Omental fat pad (tissue), 4 donors: ENCODE measurements at places on chromosomes 2 and 18. TPM values are rescaled to one million over a fixed set of nuclear protein-coding genes. Genes with fewer than 3 reads are reported as not detected.

RMDN2 gene
- total RNA-seq: 7.1 TPM

HOXD10 gene
- 0.56 TPM for total RNA-seq

CYP20A1 gene
- total RNA-seq: 33.4 TPM

PRKAG3 gene
- total RNA-seq: not detected

CYP1B1 gene
- total RNA-seq: 101 TPM

LCT gene
- total RNA-seq: 0.09 TPM

NETO1 gene
- total RNA-seq: 1.0 TPM

NXPH2 gene
- total RNA-seq: 0.37 TPM

ABCG8 gene
- 0.16 TPM for total RNA-seq

DNA sequence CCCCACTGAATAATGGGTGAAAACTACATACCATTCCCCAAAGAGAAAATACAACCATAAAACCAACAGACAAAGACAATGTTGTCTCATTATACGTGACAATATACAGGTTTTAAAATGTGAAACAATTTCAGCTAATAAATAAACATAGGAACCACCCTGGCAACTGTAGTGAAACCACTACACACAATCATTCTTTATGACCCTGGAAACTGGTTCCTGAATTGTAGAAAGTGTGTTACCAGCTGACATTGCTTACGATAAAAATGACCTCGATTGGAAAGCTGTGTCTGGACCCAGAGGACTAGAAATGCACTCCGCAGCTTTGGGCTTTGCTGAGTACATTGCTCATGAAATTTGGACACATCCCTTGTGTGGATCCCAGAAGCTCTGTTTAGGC is 73.9 kb upstream of the LPIN2 start:
- DNase-seq: no peak

DNA sequence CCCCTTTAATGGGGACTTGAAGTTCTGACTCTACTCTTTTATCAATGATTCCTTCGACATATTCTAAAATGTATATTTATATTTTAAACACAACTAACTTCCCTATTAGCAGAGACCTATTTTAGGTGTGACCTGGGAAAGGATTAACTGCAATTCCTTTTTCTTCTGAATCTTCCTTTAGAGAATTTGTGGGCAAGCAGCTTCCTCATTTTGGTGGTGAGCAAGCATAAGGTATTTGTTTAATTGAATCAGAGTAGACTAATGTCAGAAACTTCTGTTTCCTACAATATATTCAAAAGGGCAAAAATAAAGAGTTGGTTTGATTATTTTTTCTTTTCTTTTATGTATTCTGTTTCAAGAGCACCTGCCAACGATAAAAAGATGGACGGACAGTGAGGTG is 237.0 kb downstream of the IKZF2 start:
- DNase-seq: no peak

DNA sequence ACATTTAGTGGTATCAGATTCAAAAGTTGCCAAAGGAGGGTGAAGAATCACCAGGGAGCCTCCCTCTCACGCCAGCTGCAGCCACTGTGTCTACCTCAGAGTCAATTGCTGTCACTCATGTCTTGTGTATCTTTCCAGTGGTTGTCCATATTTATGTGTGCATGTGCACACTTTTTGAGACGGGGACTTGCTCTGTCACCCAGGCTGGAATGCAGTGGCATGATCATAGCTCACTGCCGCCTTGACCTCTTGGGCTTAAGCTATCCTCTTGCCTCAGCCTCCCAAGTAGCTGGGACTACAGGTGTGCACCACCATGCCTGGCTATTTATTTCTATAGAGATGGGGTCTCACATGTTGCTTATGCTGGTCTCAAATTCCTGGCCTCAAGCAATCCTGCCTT is 4.0 kb downstream of the MOCOS start:
- no peak for DNase-seq

DNA sequence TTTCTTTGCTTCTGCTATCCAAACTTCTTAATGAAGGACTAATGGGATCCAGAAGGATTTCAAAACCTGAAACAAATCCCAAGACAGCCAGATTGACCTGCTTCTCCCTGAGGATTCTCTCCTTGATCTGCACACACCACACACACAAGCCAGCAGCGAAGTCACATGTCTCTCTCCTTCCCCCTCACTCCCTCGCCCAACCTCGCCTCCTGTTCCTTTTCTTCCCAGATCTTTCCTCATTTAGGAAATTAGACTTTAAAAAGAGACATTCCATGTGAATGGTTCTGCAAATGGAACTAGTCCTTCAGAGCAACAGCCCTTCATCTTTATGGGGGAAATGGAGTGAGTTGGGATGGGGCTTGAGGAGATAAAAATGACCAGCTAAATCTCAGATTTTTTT is 639.1 kb upstream of the SETBP1 start:
- no peak for DNase-seq

- DNase-seq: no peak
These were observed 68.2 kb downstream of the UBR3 start for GRCh38 chr2:169895294-169895985.

GRCh38 chr18:24019641-24020331 is 5.2 kb downstream of the TTC39C start:
- no peak for DNase-seq

DNA sequence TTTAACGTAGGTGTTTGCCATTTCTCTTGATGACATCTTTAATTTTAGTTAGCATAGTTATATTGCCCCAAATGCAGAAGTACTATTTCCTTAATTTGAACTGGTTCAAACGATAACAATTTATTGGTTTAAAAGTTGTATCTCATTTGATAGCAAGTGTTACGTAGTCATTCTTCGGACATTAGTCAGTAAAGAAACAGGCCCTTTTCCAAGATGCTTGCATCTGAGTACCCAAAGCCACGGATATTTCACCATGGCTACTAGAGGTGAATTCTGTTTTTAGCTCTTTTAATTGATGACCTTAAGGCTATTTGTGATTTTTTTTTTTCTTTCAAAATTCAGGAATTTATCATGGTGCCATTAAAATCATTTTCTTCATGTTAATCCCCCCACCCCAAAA is 32.1 kb downstream of the GLS start:
- no peak for DNase-seq

DNA sequence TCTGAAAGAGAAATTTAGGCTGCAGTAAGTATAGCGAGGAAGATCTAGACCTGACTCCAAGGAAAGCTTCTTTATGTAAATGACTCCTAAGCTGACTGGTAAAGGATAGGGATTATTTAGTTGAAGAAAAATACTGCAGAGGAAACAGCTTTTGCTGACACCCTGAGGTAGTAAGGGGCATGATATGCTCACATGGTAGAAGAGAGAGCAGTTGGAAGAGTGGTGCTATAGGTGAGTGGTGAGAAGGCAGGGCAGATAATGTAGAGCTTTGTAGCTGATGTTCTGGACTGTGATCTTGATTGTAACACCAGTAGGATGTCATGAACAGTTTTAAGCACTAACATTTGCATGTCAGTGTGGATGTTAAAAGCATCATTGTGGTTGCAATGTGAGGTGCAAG is 639.1 kb upstream of the SLC39A10 start:
- no peak for DNase-seq

GRCh38 chr2:207854484-207855440 is 85.1 kb upstream of the FZD5 start:
- DNase-seq: no peak

- no peak for DNase-seq
These were observed 173.3 kb upstream of the MGAT5 start for GRCh38 chr2:134080386-134081089.

GRCh38 chr18:68041327-68041726 is 524.8 kb upstream of the DSEL start:
- no peak for DNase-seq

- DNase-seq: no peak
These were observed 362.3 kb upstream of the CDH19 start for GRCh38 chr18:66966171-66966570.

DNA sequence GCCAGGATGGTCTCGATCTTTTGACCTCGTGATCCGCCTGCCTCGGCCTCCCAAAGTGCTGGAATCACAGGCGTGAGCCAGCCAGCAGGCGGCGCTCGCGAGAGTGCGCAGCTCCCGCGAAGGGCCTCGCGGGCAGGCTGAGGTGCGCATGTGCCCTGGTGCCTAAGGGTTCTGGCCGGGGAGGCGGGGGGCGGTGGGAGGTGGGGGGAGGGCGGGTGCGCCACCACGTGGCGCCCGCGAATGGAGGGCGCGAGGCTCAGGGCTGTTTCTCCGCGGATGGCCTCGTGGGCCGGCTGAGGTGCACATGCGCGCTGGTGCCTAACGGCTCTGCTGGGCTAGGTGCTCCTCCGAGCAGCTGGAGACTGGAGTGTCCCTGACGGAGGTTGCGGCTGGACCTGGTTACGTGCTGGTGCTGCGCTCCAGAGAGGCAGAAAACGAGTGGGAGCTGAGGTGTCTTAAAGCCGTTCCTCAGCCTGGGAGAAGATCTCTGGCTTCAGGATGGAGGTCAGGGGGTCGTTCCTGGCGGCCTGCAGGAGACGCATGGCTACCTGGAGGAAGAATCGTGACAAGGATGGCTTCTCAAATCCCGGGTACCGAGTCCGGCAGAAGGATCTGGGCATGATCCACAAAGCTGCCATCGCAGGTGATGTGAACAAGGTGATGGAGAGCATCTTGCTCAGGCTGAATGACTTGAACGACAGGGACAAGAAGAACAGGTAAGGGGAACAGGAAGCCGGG is at the start of gene ANKRD62:
ANKRD62 (plus strand) TSS at position 324 of the 738 bp plus-strand sequence; CDS start at position 499, 175 bp downstream.
- no peak for DNase-seq

- DNase-seq: no peak
These were observed 612.1 kb downstream of the KCNJ3 start for GRCh38 chr2:155310589-155310988.

GRCh38 chr2:204116159-204116792 is 179.7 kb downstream of the ICOS start:
- no peak for DNase-seq
